ENCODE measurements at places on chromosomes 5 and 9.

DNA sequence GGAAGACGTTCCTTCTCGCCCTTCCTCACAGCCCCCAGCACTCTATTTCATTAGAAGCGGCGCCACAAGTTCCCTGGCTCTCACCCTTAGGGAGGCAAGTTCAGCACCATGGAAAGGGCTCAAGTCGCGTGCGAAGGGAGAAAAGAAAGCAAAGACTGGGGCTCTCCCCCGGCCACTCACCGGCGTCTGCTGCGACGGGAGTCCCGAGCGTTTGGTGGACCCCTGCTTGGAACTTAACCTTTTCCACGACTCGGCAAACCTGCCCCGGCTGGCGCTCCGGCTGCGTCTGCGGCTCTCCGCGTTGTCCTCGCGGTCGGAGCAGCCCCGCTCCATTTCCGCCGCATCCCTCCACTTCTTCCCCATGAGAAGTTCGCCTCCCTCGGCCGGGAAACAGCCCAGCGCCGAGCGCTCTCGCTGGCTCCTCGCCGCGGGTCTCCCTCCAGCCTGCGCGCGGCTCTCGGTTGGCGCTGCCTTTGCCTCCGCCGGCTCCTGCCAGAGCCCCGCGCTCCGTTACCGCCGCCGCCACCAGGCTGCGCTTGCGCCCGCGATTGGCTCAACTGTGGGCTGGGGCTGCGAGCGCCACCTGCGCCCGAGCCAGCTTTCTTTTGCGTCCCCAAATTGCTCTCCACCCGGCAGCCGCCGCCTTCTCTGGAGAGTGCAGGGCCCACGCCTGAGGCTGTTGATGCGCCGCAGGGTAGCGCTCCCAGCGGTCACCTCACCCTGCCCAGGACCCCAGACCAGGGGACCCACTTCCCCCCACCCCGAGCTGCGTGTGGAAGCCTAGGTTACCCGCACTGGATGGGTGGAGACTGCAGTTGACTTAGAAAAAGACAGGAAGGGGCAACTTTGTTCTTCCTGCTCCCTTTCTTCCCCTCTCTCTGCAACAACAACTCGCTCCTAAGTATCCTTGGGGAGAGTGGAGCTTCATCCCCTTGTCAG is 321.6 kb downstream of the CEMIP2 start:
- no peak for DNase-seq

GRCh38 chr5:40652441-40653220 is 27.1 kb upstream of the PTGER4 start:
- DNase-seq = peak; percentile 22

DNA sequence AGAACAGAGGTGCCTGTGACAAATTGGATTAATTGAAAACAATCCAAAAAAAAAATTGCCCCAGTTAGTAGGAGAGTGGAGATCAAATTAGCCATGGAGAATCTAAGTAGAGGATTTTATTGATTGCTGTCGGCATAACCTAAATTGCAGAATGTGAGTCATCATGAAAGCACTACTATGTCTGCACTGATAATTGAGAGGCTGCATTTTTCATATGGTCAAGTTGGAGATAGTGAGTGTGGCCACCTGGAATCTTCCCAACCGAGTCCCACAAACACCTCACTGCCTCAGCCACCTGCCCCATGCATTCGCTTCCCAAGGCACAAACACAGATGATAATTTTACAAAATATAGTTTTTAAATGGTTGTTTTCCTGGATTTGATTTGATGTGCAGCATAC is 123.7 kb downstream of the NTRK2 start:
- DNase-seq = no peak

DNA sequence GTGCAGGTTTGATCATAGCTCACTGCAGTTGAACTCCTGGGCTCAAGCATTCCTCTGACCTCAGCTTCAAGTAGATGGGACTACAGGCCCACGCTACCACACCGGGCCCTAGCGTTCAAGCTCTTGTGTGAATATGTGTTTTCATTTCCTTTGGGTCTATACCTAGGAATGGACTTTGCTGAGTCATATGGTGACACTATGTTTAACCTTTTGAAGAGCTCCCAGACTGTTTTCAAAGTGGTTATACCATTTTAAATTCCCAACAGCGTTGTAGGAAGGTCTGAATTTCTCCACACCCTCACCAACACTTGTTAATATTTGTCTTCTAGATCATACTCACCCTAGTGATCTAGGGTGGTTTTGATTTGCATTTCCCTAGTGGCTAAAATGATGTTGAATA is 33.5 kb downstream of the FAF2 start:
- no peak for DNase-seq

DNA sequence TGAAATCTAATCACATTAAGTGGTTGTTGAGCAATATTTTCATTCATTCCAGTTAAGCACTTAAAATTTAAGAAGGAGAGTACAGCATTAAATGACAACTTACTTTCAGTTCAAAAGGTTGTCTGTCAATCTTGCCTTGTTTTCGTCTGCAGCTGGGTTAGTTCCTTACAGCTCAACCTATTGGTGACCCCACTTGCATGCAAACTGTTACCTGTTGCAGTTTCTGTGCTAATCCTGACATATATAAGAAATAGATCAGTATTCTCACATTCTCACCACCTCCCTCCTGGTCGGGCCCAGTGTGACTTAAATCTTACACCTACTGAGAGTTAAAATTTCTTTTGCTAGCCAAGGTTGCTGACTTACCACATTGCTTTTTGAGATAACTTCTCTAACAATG is 191.8 kb upstream of the SMC2 start:
- DNase-seq = no peak

GRCh38 chr9:70160686-70161600 is 97.8 kb upstream of the SMC5 start:
- no peak for DNase-seq
